ENCODE measurements at places on chromosomes 5 and 9.

- DNase-seq: no peak
Observed at GRCh38 chr9:84620338-84620737, 49.2 kb upstream of the NTRK2 start.

DNA sequence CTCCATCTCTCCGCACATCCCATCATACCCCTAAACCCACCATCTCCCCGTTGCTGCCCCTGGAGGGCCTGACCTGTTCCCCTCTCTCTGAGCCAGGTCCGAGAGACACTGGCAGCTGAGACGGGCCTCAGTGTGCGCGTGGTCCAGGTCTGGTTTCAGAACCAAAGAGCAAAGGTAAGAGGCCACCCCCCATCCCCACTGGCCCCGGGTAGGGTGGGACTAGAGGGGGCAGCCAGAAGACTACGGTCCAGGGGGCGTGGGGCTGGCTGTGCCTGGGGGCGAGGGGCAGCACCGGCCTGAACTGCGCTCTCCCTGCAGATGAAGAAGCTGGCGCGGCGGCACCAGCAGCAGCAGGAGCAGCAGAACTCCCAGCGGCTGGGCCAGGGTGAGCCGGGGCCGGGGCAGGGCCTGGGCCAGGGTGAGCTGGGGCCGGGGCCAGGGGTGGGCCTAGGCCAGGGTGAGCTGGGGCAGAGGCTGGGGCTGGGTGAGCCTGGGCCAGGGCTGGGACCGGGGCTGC lies 79.8 kb downstream of the LMX1B start:
- no peak for DNase-seq

- no peak for DNase-seq
Observed at GRCh38 chr5:137497396-137498290, 1.5 kb downstream of the SPOCK1 start.

GRCh38 chr9:110538647-110539041 lies 40.9 kb downstream of the SVEP1 start:
- no peak for DNase-seq

DNA sequence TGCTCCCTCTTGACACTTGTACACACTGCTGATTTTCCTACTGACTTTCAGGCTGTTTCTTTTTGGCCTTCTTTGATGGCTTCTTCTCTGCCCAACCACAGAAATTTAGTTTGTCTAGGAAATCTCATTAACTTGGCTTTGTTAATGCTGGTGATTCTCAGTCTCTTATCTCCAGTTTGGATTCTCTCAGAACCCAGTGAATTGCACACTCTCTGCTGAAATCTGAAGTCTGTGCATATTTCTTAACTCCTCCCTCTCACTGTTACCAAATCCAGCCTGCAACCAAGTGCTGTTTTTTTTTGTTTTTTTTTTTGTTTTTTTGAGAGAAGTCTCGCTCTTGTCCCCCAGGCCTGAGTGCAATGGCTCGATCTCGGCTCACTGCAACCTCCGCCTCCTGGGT lies 117.2 kb downstream of the CDC42SE2 start:
- no peak for DNase-seq

DNA sequence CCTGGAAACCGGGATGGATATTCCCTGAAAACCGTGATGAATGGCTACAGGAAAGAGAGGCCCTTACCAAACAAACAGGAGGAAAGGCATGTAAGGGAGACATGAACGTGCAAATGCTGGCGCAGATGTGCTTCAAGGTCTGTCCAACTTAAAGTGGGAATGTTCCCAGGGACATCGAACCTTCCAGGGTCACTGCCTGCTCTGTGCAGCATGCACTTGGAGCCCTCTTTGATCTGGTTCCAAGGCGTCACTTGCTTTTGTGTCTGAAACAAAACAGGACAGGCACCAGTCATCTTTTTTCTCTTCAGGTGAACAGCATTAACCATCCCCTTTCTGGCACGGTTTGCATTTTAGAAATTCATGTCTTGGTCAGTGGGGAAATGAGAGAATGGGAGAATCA lies 479.4 kb downstream of the RASEF start:
- DNase-seq: no peak

- DNase-seq: no peak
Observed at GRCh38 chr9:104958751-104959150, 30.8 kb upstream of the ABCA1 start.

DNA sequence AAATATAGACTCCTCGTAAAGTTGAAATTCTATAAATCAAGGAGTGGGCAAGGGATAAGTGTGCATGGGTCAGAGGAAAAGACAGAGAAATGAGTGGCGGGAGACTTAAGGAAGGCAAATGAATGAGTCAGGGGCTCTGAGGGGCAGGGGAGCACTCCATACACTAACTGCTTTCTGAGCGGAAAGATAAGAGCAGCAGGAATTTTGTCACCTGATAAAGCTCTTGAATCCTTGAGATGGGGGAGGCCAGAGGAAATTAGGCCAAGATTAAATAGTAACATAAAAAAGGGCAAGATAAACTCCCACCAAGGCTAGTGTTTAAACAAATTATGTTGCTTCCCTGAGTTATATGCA lies 191.0 kb upstream of the S1PR3 start:
- no peak for DNase-seq

DNA sequence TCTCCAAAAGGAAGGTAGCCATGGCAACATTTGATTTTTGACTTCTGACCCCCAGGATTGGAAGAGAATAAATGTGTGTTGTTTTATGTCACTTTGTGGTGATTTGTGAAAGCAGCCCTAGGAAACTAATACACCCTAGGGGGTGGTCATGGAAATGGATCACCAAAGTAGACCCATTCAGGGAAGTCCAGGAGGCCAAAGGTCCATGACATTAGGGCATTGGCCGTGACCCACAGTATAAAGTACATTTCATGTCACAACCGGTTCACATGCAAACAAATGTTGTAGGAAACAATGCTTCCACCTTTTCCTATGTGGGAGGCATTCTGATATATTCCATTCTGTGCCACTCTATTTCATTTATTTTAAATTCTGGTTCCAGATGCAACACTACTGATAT lies 128.4 kb downstream of the ADAMTS12 start:
- DNase-seq: no peak

- no peak for DNase-seq
Observed at GRCh38 chr9:110124439-110124838, 83.5 kb downstream of the C9orf152 start.

DNA sequence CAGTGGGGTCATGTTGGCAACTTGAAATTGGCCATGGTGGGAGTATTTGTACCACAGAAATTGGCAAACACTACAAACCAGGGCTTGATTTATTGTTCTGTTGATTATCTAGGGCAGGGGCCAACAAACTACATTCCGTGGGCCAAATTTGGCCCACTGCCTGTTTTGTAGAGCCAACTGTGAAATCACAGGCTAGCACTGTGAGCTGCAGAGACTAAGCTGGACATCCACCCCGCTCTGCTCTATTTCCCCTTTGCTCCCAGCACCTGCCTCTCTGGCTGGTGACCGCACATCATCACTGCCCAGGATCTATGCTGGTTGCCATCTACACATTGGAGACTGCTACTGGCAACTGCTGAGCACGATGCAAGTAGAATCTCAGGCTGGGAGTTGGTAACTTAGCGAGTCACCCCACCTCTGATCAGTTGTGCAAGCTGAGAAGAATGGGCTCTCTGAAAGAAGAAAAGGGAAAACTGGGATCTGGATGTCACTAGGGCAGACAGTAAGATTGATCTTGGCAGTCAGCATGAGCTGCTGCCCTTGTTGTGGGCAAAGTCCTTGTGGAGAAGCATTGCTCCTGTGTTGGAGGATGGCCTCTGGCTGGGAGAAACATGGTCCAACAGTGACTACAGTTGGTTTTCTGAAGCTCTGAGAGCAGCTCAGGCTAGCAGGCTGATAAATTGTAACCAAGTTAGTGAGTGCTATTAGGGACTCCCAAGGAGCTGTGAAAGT lies 144.7 kb upstream of the RAD23B start:
- DNase-seq: no peak

DNA sequence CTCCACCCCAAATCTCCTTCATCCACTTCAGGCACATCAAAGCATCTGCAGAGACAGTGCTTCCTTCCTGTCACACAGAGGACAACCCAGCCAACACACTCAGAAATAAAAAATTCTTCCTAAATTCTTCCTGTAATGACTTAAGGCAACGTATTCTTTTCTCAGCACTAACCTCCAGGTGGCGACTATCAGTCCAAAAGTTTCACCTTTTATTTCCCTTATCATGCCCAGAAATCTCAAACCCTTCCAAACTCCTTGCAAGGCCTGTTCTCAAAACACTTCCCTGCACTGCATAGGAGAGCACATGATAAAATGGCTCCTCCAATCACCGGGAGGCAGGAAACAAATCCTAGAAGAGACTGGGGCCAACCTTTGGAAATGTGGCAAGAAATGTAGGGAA lies 35.1 kb downstream of the SLIT3 start:
- no peak for DNase-seq

DNA sequence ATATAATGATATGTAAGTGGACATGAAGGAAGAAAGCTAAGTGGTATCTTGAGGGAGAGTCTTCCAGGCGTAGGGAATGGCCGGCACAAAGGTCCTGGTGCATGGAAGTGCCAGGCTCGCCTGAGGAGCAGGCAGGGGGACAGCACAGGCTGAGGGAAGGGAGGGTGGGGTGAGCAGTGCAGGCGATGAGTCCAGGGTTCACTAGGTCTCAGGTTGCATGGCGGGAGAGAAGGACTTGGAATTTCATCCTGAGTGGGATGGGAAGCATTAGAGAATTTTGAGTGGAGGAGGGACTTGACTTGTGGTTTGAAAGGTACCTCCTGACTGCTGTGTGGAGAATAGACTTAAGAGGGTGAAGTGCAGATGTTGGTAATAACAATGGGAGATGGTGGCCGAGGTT lies 268.9 kb downstream of the ARHGEF28 start:
- DNase-seq: no peak

DNA sequence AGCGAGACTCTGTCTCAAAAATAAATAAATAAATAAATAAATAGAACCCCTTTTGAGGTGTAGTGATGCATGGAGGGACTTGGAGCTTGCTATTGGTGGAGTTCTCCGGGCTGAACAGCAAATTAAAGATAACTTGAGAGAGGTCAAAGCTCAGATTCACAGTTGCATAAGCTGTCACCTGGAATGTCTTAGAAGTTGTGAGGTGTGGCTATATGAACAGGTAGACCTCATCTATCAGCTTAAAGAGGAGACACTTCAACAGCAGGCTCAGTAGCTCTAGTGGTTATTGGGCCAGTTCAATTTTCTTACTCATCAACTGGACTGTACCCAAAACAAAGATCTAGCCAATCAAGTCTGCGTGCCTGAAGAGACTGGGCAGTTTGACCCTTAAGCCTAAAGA lies 11.7 kb upstream of the STING1 start:
- DNase-seq: no peak

GRCh38 chr5:176541338-176542134 lies 4.3 kb upstream of the RNF44 start:
- DNase-seq: peak; percentile 66
